ENCODE measurements at places on chromosomes 3 and 15. TPM values are rescaled to one million over a fixed set of nuclear protein-coding genes. Genes with fewer than 3 reads are reported as not detected.

MYH15 gene
- not detected for total RNA-seq

PLA1A gene
- not detected for total RNA-seq

CHRM5 gene
- not detected for total RNA-seq

CPEB1 gene
- 1.0 TPM for total RNA-seq

GOLGA8M gene
- not detected for total RNA-seq

SLC38A3 gene
- 48.0 TPM for total RNA-seq

ACKR2 gene
- total RNA-seq = 3.3 TPM

CLRN1 gene
- not detected for total RNA-seq

NMD3 gene
- total RNA-seq = 41.2 TPM
